Cardiac septum (tissue), 1 donor: ENCODE measurements at places on chromosomes 2 and 18. TPM values are rescaled to one million over a fixed set of nuclear protein-coding genes. Genes with fewer than 3 reads are reported as not detected.

PIEZO2 gene
- 0.46 TPM for total RNA-seq

DNA sequence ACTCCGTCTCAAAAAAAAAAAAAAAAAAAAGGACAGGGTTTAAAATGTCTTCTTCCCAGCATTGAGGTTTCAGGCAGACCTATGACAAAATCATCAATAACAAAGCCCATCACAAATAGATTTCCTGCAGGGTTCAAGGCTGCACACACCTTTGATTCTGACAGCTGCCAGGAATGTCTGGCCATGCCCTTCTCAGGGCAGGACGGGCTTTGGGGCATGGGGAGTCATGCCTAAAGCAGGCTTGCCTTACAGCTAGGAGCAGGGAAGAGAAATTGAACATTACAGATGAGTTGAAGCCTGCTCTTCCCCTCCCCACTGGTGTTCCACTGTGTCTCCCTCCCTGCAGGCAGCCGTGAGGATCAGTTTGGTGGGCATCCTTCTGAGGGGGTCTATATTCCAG is 3.7 kb downstream of the PRELID3A start:
- no peak for DNase-seq

DNA sequence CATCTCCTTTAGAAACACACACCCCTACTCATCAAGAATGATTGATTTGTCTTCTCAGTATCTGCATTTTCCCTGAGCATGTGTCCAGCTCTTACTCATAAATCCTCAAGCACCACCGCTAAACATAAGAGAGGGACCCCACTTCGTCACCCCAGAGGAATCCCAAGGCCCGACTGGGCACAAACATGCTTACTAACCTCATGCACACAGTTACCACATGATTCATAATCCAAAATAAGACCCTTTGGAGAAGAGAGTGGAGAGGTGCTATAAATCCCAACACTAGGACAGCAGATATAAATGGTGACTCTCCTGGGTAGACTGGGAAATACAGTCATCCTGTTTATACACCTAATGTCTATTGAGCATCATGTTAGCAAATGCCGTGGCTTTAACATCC is 843.2 kb upstream of the ID2 start:
- no peak for DNase-seq

CCDC148 gene
- total RNA-seq, result 0.30 TPM

DNA sequence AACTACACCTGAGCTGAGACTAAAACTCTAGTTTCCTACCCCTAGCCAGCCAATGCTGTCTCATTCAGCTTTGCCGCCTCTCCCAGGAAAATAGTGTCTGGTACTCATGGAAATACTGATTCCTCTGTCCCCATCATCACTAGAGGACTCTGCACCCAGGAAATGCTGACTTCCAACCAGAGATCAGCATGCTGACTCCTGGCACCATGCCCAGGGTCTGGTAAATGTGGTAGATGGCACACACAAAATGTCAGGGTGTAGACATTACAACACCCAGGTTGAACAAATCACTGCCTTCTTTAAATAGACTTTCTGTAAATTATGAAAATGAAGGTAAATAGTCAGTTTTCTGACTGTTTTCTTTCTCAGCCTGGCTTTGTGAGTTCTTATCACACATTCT is 307.3 kb upstream of the CHAC2 start:
- no peak for DNase-seq

RUFY4 gene
- not detected for total RNA-seq

C2orf81 gene
- total RNA-seq, result 1.1 TPM

DNA sequence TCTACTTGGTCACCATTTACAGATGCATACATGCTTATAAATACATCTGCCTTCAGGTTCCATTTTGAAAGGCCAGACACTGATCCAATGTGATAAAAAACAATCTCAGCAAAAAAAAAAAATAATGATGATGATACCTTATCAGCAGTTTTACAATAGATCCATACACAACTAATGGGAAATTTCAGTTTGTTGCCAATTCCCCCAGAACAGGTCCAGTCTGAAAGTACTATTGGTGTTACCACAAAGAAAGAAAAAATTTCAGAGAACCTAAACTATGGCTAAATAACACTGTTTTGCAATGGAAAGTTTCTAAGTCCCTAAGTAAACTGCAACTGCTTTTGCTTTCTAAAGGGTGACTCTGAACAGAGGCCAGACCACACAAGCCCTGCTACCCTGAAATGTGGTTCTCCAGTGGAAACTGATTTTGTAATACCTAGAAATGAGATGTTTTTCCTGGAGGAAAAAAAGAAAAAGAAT is 54.1 kb downstream of the LPIN2 start:
- no peak for DNase-seq

GRCh38 chr2:233092432-233093165 is 32.5 kb downstream of the INPP5D start:
- no peak for DNase-seq

DNA sequence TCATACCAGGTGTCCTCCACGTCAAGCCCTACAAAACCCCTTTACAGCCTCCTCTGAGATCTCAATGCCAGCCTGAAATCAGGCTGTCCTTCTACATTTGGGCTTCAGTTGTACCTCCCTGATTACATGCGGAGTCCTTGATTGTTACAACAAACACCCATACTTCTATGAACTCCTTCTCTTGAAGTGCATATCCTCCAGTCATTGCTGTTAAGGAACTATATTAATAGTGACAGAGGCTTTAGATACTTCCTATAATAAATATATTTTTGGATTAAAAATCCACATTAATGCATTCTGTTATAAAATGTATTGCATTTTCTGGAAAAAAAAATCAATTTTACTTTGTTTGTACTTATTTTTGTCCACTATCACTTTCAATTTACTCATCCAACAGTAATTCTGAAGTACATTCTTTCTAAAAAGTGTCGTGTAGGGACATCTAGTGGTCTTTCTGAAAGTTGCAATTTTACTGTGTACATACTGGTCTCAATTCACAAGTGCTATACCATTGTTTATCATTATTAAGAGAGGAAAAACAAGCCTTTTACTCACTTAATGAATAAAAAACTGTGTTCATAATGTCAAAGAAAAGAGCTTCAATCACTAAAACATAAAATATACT is 316.4 kb downstream of the DSEL start:
- no peak for DNase-seq

EN1 gene
- total RNA-seq, result 0.13 TPM
